HFF-Myc (cell line): ENCODE measurements at places on chromosomes 11 and 22.

DNA sequence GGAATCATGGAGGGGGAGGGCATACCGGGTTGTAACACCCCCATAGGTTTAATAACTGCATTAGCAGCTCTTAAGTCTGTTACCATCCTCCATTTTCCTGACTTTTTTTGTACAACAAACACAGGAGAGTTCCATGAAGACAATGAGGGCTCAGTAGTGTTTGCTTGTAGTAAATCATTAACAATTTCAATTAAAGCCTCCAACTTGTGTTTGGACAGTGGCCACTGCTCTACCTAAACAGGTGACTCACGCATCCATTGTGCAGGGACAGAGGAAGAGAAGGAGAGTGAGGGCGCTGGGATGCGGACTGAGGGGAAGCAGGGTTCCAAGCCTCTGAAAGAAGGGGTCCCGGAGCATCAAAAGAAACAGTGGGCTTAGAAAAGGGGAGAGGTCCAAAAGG, 21.3 kb upstream of the MTNR1B start:
- DNase-seq = no peak

GRCh38 chr22:40128989-40129388, 48.7 kb upstream of the TNRC6B start:
- no peak for DNase-seq

DNA sequence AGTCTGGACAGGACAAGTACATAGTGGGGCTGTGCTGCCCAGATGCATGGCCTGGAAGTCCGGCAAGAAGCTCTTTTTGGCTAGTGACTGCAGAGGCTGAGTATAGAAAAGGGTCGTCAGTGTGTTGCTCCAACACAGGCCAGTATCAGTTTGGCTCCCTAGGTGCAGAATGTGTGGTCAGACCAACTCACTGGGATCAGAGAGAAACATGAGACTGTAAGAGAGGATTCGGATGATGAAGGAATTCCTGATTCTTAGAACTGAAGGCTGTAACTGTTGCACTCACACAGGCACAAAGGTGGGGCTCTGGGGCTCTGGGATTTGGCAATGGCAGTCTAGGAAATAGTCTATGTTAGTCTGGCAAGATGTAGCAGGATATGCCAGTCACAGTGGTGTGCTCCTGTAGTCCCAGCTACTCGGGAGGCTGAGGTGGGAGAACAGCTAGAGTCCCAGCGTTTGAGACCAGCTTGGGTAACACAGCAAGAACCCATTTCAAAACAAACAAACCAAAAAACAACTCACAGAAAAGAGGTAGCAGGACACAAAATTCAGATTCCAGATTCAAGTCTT, 11.1 kb upstream of the UPB1 start:
- no peak for DNase-seq

GRCh38 chr11:61885166-61885778, 6.1 kb downstream of the FADS3 start:
- DNase-seq = no peak

DNA sequence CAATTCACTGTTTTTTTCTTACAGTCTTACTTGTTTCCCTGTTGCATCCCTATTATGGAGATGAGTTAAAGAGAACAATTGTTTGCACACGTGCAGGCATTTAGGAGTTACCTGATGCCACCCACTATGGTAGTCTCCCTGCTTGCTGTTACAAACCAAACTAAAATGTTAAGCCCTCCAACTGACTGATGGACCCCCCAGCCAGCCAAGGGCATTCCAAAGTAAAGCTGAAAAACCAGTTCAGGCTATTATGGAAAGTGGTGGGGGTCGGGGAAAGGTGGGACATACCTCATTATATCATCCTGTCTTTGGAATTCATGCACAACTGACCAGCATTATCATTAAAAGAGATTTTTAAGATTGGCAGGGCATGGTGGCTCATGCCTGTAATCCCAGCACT, 47.0 kb upstream of the GNAZ start:
- DNase-seq = no peak

DNA sequence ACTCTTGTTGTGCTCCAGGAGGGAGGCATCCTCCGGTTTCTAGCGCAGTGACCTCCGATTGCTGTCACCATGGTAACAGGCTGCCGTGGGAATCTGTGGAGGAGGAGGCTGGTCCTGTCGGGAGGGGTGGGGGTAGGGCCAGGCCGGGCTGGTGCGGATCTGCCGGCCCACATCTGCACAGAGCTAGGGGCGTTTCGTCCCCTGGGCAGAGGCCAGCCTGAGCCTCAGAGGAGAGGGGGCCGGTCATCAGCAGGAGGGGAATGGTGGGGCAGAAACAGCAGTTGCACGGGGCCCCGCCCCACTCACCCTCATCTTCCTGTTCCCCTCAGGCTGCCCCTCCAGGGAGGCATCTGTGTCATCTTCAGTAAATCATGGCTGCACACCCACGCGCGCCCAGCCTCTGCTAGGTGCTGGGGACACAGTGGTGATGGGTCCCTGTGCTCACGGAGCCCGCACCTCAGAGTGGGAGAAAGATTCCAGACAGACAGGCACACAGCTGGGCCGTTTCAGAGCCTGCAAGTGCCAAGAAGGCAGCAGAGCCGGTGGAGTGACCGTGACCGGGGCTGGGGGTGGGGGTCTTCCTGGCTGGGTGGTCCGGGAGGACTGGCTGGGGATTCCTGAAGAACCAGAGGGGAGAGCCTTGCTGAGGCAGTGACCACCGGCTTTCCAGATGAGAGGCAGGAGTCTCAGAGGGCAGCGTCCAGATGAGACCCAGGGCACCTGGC, 120.5 kb downstream of the CACNA1I start:
- no peak for DNase-seq
